ENCODE measurements at places on chromosomes 6 and 20.

DNA sequence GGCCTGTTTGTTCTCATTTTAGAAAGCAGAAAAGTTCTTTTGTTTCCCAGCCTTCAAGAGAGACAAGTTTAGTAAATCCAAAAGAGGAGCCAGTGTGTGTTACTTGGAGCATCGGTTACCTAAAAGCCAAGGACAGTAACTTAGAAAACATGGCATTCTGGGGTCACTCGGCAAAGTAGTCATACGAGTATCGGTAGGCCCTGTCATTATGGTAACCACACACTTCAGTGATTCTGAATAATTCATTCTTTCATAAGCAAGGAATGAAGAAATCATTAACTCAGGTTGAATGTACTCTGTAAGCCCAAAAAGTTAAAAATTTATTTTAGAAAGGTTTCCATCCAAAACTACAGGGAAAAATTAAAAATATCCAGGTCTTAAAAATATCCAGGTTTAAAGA, 34.0 kb downstream of the CNKSR3 start:
- DNase-seq = no peak

- DNase-seq = no peak
Observed at GRCh38 chr20:11473983-11474382, 443.7 kb upstream of the BTBD3 start.

DNA sequence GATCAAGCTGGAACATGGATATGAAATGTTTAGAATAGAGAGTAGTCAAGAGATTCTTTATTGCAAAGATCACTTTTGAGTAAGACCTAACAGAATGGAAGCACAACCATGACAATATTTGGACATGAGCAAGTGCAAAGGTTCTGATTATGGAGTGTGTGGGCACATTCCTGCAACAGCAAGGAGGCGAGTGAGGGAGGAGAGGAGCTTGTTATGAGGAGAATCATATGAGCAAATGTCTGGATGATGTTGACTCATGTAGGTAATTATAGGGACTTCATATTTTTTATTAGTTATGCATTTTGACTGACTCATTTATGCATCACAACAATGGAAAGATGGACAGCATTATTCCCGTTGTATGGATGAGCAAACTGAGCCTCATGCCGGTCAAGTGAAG, 100.8 kb upstream of the SLC35B3 start:
- no peak for DNase-seq

GRCh38 chr6:135372758-135373157, 124.8 kb downstream of the AHI1 start:
- no peak for DNase-seq
